ENCODE measurements at places on chromosomes 3 and 15.

DNA sequence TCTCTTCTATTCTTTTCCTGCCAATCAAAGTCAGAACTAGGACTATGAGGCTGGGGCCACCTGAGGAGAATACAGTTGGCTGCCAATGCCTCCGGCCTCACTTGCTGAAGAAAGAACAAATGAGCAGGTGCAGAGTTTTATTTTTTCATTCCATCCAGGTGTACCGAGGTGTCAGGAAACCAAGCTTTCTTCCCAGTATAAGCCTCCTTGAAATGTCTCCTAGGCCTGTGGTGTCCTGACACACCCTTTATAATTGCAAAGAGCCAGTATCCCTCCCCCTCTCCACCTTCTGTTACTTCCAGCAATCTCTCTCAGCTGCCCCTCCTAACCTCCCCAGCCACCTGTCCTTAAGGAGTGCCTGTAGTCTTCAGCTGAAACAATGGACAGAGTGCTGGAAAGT is 127.9 kb downstream of the SLC9A9 start:
- DNase-seq = no peak

DNA sequence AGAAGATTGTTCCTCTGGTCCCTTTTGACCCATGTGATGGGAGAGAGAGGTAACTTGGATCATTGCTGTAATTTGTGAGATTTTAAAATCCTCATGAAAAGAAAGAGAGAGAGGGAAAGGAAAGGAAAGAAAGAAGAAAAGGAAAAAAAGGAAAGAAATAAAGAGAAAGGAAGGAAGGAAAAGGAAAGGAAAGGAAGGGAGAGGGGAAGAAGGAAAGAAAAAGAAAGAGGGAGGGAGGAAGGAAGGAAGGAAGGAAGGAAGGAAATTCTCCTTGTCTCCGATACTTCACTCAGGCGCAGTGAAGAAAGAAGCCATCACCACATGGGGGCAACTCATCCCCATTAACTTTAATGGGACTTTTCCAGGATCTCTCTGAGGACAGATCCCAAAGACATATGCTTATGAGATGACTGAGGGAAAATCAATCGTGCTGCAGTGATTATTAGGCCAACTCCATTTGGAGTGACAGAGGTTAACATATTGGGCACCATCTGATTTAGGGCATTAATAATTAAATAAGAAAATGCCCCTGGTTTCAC is 123.0 kb downstream of the MEGF11 start:
- no peak for DNase-seq

DNA sequence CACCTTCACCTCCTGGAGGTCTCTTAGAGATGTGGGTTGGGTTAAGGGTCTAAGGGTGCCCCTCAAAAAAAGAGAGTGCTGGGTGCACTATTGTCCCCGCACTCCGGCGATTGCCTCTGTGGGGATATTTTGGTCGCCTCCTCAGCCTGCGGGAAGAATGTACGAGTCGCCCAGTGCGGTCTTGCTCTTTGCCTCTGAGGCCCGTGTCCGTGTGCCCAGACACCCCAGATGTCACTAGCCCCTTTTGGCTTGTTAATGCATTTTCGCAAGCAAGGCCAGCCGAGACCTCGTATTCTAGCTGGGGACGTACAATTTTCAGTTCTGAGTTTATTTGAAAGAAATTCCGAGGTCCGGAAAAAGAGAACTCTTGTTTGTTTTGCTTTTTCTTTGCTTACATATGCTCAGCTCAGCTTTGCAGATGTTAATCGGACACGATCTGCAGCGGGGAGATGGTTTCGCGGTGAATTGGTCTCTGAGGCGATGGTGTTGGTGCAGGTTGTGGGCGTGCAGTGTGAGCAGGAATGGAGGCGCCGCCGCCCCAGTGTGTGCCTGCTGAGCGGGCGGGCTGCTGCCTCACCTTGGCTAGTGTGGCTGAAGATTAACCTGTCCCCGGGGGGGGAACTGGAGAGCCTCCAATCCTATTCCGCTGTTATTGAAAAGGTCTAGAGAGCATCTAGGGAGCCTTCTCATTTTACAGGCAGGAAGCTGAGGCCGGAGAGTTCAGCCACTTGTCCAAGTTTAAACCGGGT is 1.4 kb downstream of the ST6GAL1 start:
- peak; percentile 60 for DNase-seq

DNA sequence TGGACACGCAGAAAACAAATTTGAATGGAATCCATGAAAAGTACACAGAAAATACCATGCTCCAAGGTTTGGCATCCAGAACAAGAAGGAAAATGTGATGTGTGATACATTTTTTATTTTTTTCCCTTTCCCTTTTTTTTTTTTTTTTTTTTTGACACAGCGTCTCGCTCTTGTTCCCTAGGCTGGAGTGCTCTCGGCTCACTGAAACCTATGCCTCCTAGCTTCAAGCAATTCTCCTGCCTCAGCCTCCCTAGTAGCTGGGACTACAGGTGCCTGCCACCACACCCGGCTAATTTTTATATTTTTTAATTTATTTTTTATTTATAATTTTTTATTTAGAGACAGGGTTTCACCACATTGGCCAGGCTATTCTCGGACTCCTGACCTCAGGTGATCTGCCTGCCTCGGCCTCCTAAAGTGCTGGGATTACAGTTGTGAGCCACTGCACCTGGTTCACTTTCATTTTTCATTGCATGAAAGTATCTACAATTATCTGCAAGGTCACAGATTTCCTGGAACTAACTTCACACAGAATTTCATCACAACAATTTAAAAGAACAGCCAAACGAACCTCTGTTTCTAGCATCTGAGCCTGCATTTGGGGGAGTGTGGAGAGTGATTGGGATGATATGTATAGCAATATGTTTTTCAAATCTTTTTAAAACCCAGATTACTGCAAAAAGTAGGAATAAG is 8.3 kb downstream of the POU1F1 start:
- no peak for DNase-seq

DNA sequence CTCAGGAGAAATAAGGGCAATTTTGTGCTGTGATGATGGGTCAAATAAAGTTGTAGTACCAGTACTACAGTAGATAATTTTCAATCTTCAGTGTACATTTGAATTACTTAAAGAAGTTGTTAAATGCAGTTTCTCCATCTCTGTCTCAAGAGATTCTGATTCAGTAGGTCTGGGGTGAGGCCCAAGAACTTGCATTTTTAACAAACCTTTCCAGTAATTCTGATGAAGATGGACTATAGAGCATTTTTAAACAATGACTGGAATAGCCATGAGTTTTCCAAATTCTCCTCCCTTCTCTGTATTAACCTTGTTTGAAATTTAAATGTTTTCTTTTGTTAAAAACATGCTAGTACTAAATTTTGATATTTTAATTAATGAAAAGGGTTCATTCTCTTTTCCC is 127.0 kb upstream of the CD96 start:
- DNase-seq = no peak

DNA sequence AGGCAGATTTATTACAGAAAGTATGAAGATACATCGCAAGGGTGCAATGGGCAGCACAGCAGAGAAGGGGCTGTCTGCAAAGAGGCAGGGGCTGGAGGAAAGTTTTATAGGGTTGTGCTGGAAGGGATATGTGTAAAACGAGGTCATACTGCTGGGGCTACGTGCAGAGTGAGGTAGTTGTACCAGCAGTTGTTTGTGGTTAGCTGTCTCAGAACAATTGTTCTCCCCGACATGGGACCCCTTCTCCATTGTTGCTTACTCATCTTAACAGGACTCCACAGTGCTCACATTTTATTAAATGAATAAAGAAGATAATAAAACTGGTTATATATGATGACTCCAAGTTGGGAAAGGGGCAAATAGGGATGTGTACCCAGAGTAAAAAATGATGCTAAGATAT is 49.4 kb downstream of the GTPBP8 start:
- DNase-seq = no peak

- DNase-seq = no peak
Observed at GRCh38 chr3:147267434-147267833, 138.9 kb downstream of the ZIC4 start.

GRCh38 chr15:48556159-48556897 is 89.2 kb downstream of the FBN1 start:
- no peak for DNase-seq

DNA sequence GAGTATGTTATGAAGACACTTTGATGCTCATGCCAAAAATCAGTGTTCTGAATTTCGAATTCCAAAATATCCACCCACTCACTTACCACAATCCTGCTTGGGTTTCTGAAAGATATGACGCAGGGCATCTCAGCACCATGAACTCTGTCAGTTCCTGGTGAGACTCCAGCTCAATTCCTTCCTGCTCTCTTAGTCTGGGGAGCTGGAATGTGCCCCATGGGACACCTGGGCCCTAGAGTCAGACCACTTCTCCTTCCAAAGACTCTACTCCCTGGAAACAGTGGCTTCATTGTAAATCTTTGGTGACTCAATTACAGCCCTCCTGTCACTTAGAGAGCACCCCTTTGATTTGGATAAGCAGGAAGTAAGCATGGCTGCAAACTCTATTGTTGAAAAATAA is 50.5 kb downstream of the CD86 start:
- no peak for DNase-seq

GRCh38 chr15:65330934-65331645 is 26.6 kb downstream of the RNU5B-1 start:
- DNase-seq = no peak

- DNase-seq = no peak
Observed at GRCh38 chr15:80703965-80704364, 8.9 kb downstream of the ABHD17C start.

DNA sequence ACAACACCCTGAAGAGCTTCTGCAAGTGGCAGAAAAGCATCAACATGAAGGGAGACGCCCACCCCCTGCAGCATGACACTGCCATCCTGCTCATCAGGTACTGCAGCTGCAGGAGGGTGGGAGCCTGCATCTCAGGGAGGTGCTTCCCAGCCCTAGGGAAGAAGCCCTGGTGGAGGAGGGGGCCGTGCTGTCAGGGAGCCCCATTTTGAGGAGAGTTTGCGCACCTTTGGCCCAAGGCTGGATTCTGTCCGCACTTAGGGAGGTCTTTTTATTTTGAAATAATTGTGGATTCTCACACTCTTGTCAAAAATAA is 42.1 kb downstream of the SAXO2 start:
- no peak for DNase-seq

DNA sequence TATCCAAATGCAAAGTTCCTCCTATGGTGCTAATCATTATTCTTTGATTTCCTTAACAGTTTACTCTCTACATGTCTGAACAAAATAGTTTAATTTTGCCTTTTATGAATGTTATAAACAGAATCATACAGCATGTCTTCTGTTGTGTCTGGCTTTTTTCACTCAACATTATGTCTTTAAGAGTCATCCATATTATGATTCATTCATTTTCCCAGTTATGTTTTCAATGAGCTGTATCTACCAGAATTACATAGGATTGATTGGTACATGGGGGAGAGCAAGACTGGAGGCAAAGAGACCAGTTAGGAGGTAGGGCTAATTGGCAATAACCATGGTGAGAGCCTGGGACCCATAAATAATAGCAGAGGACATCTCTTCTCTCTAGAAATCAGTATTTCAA is 16.6 kb upstream of the RAP2B start:
- no peak for DNase-seq

- DNase-seq = no peak
Observed at GRCh38 chr15:29289173-29289572, 19.6 kb upstream of the NSMCE3 start.

DNA sequence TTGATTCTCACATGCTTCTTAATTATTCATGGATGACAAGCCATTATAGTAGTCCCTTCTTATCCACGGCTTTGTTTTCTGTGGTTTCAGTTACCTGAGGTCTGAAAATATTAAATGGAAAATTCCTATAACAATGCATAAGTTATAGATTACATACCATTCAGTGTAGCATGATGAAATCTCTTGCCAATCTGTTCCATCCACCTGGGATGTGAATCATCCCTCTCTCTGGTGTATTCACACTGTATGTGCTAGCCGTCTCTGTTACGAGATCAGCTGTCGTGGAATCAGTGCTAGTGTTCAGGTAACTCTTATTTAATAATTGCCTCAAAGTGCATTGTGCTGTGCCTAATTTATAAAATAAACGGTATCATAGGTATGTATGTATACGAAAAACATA is 5.2 kb downstream of the WDR5B start:
- DNase-seq = no peak

DNA sequence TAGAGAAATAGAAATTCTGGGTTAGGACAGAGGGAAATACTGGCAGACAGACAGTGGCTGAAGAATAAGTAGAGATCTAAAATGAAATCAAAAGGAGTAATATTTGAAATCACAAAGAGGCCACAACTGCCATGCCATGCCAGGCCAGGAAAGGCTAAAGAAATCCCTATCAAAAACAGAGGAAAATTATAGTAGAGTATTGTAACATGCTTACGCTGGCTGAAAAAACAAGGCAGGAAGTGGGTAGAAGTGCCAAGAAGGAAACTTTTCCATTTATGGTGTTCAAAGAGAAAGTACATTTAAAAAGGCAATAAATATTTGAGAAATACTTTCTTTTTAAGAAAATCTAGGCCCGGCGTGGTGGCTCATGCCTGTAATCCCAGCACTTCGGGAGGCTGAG is 415.7 kb downstream of the PLCL2 start:
- no peak for DNase-seq

DNA sequence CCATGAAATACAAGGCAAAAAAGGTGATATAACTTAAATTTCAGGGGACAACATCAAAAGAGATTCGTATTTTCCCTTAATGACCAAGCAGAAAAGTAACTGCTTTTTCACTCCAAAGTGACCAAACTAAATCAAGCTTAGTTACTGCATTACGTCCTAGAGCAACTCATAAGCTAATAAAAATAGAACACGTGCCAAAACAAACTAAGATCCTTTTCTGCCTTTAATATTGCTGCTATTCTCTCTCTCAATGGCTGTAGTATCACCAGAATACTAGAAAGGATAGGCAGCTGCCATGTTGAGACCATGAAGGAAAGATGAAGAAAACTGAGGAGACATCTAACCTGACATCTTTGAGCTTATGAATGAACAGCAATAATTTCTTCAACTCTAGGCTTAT is 43.3 kb downstream of the UBXN7 start:
- no peak for DNase-seq

GRCh38 chr3:13133471-13133981 is 60.3 kb upstream of the IQSEC1 start:
- DNase-seq = no peak

- DNase-seq = no peak
Observed at GRCh38 chr3:112012205-112012992, 13.7 kb downstream of the TAGLN3 start.

DNA sequence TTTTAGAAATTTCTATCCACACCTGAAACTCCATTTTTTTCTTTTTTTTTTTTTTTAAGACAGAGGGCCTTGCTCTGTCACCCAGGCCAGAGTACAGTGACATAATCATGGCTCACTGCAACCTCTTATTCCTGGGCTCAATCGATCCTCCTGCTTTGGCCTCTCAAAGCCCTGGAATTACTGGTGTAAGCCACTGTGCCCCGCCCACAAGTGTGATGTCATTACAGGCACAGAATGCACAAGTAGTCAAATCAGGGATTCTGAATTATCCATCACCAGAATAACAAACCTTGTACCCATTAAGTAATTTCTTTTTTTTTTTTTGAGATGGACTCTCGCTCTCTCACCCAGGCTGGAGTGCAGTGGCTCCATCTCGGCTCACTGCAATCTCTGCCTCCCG is 1.9 kb downstream of the UQCRC1 start:
- no peak for DNase-seq

- DNase-seq = peak; percentile 41
Observed at GRCh38 chr3:13012221-13012691, 61.0 kb downstream of the IQSEC1 start.

GRCh38 chr15:98347001-98347400 is 301.3 kb upstream of the IGF1R start:
- DNase-seq = no peak

- DNase-seq = no peak
Observed at GRCh38 chr3:22121068-22121701, 370.2 kb upstream of the ZNF385D start.

GRCh38 chr3:174206607-174207192 is 652.4 kb upstream of the NAALADL2 start:
- DNase-seq = no peak

- no peak for DNase-seq
Observed at GRCh38 chr3:71512544-71512943, 71.0 kb downstream of the FOXP1 start.
